ENCODE measurements at places on chromosomes 5 and 9.

DNA sequence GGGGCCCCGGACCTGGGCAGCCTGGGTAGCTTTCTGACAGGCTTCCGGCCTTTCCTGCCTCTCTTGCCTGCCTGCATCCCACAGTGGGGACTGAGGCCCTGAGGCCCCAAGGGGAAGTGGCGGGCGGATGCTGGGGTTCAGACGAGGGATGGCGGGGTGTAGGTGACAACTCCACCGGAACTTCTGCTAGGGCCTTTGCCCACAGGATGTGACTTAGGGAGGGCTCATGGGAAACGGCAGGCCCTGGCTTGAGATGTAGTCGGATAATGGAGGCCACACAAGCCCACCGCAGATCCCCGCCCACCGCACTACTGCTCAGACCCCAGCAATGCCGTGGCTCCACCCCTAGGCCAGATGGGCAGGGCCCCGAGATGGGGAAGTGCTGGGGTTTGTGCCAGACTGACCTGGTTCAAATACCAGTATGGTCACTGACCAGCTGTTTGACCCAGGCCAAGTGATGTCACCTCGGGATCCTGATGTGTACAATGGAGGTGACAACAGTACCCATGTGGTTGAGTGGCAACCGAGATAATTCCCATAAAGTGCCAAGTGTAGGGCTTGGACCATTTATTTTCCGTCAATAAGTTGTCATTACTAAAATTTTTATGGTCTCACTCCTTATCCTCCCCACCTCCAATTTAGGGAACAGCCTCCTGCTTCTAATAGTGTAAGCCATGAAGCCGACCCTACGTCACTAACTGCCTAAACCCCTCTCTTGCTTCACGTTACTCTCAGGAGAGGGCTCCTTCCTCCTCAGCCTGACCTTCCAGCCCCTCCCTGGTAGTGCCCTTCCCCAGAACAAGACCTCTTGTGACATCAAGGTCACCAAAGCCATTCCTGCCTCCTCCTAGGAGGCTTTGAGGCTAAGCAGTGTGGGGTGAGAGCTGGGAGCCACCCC lies 2.5 kb upstream of the CDK9 start:
- peak; percentile 89 for DNase-seq

DNA sequence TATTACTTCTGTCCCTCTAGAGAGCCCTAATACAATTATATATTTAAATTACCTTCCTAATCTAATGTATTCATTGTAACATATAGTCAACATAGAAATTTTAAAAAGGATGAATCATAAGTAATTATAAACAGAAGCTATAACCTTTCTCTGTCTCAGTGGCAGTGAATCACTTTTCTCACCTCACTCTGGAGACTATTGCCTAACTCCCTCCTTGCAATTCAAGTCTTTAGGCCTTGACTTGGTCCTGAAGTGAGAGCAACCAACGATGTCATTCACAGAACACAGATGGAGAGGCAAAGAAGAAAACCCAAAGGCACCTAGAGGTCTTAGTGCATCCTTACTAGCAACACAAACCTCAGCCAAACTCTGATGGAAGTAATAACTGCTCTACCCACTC lies 133.3 kb upstream of the DPYSL3 start:
- DNase-seq = no peak

DNA sequence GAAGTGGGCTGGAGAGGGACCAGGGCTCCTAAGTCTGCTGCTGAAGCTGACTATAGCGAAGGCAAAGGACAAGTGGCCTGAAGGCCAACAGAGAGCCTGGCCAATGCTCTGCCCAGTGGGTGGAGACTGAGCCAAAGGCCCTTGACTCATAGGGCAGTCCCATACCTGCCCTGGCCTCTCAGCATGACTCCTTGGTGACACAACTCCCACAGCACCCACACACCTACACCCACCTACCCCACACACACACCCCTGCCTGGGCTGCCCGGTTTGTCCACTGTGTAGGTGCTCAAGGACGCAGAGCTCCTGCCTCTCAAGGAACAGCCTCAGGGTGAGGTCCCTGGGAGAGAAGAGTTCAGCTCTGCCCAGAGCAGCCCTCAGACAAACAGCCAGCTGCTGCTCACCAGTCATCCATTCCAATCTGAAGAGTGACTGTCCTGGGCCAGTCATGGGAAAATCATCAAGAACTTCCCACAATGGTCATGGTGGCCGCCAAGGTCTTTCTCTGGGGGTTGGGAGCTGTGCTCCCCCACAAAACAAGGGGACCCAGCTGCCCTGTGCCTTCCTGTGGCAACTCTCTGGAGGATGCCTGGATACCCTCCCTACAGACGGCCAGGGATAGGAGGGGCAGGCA lies 5.0 kb downstream of the TNIP1 start:
- DNase-seq = no peak

DNA sequence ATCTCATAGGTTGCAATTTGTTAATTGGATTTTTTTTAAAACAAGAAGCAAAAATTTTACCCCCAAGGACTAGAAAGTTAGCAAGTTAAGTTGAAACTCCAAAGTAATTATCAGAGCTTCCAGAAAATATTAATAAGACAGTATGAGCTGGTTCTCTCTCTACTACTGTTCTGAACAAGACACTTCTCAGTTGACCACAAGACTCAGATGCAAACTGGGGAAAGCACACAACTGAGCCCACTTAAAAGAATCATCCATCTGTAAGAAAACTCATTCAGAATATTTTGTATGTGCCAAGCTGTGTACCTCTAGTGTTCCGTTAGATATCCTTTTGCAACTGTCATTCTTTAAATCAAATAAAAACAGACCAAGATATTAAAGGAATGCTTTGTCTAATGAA lies 60.0 kb downstream of the MAP1B start:
- DNase-seq = no peak

DNA sequence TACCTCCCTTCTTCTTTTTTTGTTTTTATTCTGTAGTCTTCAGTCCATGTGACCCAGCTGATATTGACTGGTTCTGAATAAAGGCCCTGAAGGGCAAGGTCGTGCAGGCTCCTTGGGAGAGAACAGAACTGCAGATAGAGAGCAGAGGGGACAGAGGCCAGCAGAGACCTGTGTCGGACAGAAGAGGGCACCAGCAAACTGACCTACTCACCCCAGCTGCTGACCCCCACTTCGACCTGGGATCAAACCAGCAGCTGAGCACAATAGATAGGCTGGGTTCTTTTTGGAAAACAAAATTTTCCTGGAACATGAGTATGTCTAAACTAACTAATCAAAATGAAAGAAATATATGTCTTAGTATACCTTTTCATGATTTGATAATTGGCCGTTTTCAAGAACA lies 695.1 kb downstream of the NR2F1-AS1 start:
- DNase-seq = no peak

- peak; percentile 14 for DNase-seq
These were observed 36.6 kb upstream of the RAPGEF1 start for GRCh38 chr9:131776473-131776872.

- no peak for DNase-seq
These were observed 79.5 kb downstream of the CDC14B start for GRCh38 chr9:96540106-96540505.

- DNase-seq = no peak
These were observed 19.7 kb upstream of the MOB3B start for GRCh38 chr9:27549196-27549755.

- no peak for DNase-seq
These were observed 22.3 kb downstream of the AQP3 start for GRCh38 chr9:33425128-33425533.

DNA sequence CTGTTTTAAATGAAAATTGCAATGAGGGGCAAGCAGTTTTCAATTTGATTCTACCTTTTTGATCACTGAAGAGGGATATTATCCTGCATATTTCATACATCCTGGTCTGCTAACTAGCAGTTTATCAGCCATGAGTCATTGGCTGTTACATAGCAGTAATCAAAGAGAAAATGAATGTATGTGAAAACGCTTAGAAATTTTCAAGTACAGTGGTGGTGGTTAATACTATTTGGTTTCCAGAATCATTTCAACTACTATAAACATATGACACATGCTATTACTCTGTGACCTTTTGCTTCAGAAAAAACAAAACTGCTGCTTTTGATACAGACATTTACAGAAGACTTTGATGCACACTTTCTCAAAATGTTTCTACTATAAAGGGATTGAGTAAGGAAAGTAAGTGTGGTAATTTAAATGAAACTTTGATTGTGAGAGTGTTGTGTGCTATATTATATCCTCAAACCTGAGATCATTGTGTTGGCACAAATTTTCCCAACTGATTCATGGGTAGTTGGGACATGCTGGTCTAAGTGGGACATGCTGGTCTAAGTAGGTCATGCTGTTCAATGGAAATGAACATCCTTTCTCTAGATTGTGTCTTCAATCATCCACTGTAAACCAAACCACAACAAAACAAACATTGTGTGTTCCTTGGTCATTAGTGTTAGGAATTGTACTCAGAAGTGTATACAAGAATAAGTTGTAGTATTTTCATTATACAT lies 5.1 kb downstream of the RNF14 start:
- no peak for DNase-seq

DNA sequence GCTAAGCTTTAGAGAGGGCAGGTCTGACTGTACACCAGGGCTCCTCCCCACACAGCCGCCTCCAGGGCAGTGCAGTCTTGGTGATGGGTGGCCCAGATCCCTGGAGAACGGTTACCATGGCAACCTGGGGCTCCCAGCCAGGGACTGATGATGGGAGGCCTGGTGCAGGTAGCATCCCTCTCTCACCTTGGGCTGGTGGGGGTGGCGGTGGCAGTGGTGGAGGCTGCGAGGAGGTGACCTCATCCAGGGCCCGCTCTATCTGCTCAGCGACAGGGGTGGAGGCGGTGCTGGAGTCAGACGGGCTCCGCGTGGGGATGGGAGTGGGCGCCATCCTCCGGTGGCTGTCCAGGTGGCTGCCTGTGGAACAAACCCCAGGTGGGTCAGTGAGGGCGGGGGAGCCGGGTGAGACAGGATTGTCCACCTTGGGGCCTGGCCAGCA lies 12.3 kb downstream of the PRR7 start:
- DNase-seq = no peak

GRCh38 chr5:141101059-141101458 lies 786 bp downstream of the PCDHB3 start:
- no peak for DNase-seq

- no peak for DNase-seq
These were observed 307.3 kb upstream of the NREP start for GRCh38 chr5:112064271-112064701.

Data from activated CD4-positive, alpha-beta T cell treated with anti-CD3 and anti-CD28 coated beads, Interleukin-2, Interleukin-4, amounts not matched to agents 100 ng/mL and 50 ng/mL, durations not matched to agents 16 hours and 8 hours (primary cell).